ENCODE measurements at places on chromosomes 12 and 14.

DNA sequence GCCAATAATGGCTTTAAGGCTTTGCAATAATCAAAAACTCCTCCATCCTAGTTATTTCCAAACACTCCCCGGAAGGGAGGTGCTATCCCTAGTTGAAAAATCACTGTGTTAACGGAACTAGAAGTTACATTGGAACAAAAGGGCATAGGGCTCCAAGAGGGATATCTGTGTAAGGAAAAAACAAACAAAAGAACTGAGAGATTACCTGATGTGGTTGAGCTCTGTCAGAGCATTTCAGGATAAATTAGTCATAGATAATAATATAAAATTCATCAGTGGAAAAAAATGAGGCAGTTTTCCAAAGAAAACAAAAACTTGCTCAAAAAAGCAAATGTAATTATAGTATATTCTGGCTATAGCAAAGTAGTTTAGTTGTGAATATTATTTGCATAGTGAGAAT, 27.4 kb upstream of the PAPLN start:
- no peak for DNase-seq

DNA sequence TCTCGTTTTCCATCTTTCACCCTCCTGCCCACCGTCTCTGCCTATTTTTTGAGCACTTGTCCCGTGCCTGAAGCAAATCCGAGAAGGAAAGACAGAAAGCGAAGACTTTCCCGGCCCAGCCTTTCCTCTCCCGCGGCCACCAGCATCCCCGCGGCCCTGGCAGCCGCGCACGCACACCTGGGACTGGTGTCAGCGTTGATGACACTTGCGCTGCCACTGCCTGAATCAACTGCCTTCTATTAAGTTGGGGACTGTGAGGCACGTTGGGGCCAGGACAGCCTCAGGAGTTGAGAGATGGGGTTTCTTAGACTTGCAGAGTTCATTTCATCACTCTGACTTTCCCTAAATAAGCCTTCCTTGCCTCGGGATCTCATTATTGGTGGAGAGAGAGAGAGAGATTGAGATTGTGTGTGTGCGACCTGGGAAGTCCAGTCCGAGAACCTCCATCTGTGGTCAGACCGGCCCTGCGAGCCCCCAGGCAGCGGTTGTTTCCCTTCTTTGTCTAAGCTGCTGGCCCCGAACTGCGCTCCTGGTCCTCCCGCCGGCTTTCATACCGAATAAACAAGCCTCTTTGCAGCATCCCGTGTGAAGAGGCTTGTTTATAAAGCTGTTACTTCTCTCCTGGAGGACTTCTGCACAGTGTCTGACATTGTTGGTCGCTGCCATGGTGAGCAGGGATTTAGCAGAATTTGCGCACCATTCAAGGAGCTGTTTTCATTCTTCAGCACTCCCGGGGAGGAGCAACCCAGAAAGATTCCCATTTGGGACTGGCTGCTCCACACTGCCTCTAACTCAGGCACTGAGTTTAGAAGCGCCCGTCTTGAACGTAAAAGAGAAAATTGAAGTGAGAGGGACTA, 1.5 kb downstream of the PDZRN4 start:
- DNase-seq: no peak

DNA sequence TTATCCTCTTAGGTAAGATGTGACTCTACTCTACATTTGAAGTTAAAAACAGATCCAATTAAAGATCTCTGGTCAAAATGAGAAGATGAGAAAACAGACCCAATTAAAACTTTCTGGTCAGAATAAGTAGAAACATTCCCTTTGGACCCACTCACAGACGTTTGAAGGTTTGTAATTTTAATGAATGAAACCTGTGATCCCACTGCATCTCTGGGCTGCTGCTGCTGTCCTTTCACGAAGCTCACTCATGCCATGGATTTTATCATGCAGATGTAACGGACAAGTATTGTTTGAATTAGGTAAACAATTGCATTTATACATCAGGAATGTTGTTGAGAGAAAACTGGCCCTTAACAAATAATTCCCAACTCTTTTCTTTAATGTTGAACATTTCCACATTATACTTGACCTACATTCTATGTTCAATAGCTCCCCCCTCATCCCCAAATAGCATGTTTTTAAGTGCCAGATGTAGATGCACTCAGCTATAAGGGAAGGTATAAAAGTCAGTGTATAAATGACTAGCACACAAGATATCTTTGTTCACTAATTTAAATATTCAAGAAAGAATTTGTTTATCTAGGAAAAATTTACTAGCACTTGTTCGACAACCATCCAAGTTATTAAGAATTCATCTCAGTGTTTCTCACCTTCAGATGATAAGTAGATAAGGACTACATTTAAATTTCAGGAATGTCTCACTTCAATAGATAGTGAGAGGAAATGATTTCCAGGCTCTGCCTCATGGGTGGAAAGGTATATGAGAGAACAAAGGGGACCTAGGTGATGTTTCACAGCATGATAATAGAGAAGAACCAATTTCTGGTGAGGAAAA, 202.3 kb upstream of the LMNTD1 start:
- peak; percentile 9 for DNase-seq

DNA sequence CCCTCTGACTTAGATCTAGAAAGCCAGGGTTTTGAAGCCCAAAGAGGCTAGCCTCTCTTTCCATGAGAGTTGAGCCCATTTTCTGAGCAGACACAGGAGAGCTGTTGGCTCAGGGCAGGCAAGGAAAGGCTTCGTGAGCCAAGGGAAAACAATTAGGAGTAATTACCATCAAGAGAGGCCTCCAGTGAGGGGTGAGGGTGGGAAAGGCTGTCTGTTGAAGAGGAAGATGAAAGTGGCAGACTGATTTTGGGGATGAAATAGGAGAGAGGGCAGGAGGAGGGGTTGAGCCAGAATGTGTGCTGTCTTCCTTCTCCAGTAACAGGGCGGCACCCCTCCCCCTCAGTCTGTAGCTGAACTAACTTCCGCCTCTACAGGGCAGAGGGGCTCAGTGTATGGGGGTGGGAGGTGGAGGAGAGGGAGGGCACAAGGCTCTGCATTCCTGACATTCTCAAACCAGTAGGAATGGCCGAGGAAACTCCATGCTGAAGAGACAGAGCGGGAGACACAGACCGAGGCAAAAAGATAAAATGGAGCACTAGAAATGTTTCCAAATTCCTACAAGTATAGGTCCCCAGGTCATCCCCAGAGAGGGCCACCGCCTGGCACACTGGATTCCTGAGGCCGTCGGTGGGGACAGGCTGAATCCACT, 33.1 kb upstream of the COL2A1 start:
- DNase-seq: no peak

GRCh38 chr14:68589447-68590200, 203.2 kb downstream of the ZFP36L1 start:
- no peak for DNase-seq

DNA sequence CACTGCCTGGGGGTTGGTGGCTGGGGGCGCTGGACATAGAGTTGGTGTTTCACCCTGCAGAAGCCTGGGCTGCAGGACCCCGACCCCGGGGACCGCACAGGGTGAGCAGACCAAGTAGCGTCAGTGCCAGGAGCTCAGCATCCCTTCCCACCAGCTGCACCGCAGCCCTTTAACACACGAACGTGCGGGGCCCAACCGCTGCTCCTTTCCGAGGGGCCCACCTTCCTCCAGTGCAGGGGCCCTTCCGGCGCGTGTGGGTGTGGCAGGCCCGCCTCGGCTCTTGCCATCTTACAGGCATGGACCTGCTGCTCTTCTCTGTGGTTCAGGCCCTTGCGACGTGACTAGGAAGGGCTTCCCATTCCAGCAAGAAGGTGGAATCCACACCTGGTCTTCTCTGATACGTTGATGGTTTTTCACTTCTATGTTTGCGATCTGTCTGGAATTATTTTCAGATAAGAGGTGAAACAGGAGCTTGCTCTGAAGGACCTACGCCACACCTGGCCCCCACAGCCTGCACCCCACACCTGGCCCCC, 47.8 kb downstream of the LRCOL1 start:
- peak; percentile 17 for DNase-seq

- DNase-seq: peak; percentile 24
Observed at GRCh38 chr14:68306265-68306933, 486.5 kb downstream of the ZFP36L1 start.

DNA sequence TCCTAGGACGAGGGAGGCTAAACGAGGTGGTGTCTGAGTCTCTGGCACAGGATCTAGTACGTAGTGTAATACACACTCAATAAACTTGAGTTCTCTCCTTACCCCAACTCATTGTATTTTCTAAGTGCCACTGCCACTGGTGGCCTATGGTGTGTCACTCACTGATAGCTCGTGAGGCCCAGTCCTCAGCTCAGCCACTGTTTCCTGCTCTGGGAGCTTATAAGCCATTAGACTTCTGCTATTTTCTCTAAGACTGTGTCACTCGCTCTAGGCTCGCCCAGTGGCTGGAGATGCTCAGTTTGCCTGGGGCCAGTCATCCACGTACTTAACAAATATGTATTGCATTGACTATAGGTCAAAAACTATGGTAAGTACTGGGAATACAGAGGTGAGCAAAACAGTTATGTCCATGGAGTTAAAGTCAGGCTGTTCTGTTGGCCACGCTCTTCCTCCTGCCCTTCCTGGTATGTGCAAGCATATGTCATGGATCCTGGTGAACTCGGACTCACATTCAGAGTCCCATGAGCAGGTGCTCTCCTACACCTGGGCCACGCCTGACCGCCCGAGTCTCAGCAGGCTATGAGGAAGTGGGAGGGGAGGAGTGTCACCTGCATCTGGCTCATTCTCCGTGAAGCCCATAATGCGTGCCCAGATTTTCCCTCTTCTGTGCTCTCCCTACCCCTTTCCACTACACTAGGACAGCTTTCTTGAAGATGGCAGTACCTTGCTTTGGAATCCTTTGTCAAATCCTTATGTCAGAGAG, 41.6 kb downstream of the DEGS2 start:
- peak; percentile 16 for DNase-seq

GRCh38 chr12:53324113-53324778, 2.8 kb upstream of the AAAS start:
- DNase-seq: no peak

- no peak for DNase-seq
Observed at GRCh38 chr14:96072076-96072475, 32.9 kb downstream of the C14orf132 start.

DNA sequence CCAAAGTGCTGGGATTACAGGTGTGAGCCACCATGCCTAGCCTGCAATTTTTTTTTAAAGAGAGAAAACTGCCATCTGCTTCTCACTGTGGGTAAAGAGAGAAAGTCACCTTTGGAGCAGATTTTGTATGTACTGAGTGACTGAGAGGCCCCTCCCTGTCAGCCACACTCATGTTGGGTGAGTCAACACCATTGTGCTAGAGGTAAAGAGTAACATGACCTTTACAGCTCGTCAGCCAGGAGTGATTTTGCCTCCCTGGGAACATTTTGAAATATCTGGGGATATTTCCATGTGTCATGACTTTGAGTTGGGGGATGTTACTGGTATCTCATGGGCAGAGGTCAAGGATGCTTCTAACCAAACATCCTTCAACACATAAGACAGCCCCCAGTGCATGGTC, 115.2 kb downstream of the KSR2 start:
- DNase-seq: no peak

GRCh38 chr14:32728976-32729375, 209.7 kb upstream of the NPAS3 start:
- no peak for DNase-seq

GRCh38 chr12:3947781-3948180, 74.6 kb upstream of the PARP11 start:
- DNase-seq: no peak

- no peak for DNase-seq
Observed at GRCh38 chr12:9699898-9700605, 30.5 kb downstream of the CLEC2D start.

GRCh38 chr14:36583242-36583892, 953 bp upstream of the NKX2-8 start:
- no peak for DNase-seq

DNA sequence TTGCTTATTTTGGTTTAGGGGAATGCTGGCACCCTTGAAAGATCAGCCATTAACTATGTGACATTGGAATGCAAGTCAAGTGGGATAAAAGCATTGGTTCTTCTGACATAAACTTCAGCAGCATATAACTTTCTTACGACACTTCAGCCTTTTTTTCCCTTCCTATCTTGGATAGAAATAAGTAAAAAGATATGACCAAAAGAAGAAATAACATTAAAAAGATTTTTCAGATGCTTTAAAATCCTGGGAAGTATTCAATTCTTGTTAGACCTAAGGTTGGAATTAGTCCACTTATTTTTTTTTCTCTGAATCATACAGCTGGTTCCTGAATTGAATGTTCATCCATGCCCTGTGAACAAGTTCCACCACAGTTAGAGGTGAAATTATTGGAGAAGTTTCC, 85.6 kb upstream of the TSPAN8 start:
- DNase-seq: no peak

Measured in NCI-H526 (cell line).